ENCODE measurements at places on chromosomes 4 and X.

GRCh38 chrX:1946974-1947373 lies 332.1 kb downstream of the ASMT start:
- no peak overlapping the region for H3K27ac ChIP-seq
- H3K36me3 ChIP-seq: no peaks in the 10 kb centered on the region
- H3K4me1 ChIP-seq: no peaks in the 10 kb centered on the region
- H3K4me3 ChIP-seq: no peak overlapping the region
- no peaks in the 10 kb centered on the region for H3K27me3 ChIP-seq

- no peak overlapping the region for H3K27ac ChIP-seq
- H3K4me3 ChIP-seq: no peak overlapping the region
- peaks cover 11% of the 10 kb centered on the region for H3K4me1 ChIP-seq
- H3K27me3 ChIP-seq: peaks cover 34% of the 10 kb centered on the region
- no peak for DNase-seq
These were observed 31.7 kb downstream of the RNF212 start for GRCh38 chr4:1081689-1082040.

GRCh38 chr4:121693886-121694285 lies 2.9 kb downstream of the ANXA5 start:
- no peaks in the 10 kb centered on the region for H3K27me3 ChIP-seq
- H3K4me1 ChIP-seq: peaks cover 22% of the 10 kb centered on the region
- no peak for DNase-seq
- H3K4me3 ChIP-seq: no peak overlapping the region
- peaks cover 5% of the 10 kb centered on the region for H3K36me3 ChIP-seq

GRCh38 chr4:112550728-112551127 lies 34.7 kb upstream of the NEUROG2 start:
- H3K36me3 ChIP-seq: peaks cover 3% of the 10 kb centered on the region
- DNase-seq: no peak
- no peaks in the 10 kb centered on the region for H3K27me3 ChIP-seq
- no peak overlapping the region for H3K4me3 ChIP-seq

DNA sequence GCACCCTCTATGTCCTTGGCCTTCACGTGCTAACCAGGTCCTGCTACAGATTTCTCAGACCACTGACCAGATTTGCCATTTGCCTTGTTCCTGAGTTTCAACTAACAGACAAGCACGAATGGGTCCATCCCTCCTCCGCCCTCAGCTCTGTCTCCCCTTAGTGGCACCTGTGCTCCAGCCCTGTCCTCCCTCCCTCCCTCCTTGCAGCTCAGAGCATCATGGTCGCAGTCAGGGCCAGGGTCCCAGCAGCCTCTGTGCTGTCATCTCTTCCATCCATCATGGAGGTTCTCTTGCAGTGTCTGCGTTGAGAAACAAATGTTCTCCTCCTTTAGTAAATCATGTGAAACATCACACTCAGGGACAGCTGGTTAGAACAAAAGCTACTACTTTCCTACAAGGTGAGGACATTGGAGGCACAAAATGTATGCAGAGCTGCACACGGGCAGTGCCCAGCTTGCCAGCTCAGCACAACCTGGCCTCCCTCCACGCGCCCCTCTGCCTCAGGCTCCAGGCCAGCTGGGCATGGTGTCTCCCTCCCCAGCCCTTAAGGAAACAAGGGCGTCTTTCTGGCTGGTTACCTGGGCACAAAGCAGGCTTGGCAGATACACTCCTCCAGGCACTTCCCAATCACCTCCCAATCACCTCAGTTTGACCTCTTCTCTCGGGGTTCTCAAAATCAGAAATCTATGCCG lies 79.5 kb upstream of the ATP6AP2 start:
- H3K27ac ChIP-seq: no peak overlapping the region
- H3K27me3 ChIP-seq: peaks cover 4% of the 10 kb centered on the region
- H3K4me3 ChIP-seq: no peak overlapping the region
- no peaks in the 10 kb centered on the region for H3K36me3 ChIP-seq
- DNase-seq: no peak
- H3K4me1 ChIP-seq: no peaks in the 10 kb centered on the region
